Spleen (tissue), 13 donors: ENCODE measurements at places on chromosomes 4 and X. TPM values are rescaled to one million over a fixed set of nuclear protein-coding genes. Genes with fewer than 3 reads are reported as not detected.

Gene MUC7
- total RNA-seq: not detected

Gene GAGE12E
- not detected for total RNA-seq

Gene SLIT2
- 29.8 TPM for total RNA-seq

Gene SORBS2
- 86.8 TPM for total RNA-seq

Gene PCDH18
- total RNA-seq: 5.7 TPM

Gene FRAS1
- 2.9 TPM for total RNA-seq

Gene SPIN2A
- 0.51 TPM for total RNA-seq

DNA sequence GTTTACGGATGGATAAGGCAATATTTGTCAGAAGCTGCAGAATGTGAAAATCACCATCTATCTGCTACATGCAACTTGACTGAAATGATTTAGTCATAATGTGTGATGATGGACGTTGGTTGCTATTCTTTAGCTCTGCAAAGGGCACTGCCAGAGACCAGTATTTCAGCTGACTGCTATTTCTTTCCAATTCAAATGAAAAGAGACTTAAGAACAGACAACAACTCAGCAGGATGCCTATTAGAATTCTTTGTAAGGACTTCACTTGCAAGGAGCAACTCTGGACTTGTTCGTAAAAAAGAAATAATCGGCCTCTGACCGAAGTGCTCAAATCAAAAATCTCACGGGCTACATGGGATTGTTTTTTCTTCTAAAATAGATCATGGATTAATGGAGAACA is 262.7 kb downstream of the DHX15 start:
- no peaks in the 10 kb centered on the region for H3K4me1 ChIP-seq
- H3K4me3 ChIP-seq: no peak overlapping the region
- H3K27ac ChIP-seq: no peak overlapping the region
- no peak for DNase-seq
- no peaks in the 10 kb centered on the region for H3K36me3 ChIP-seq

GRCh38 chr4:722169-722725 is 16.6 kb downstream of the PCGF3 start:
- H3K27me3 ChIP-seq: no peaks in the 10 kb centered on the region
- H3K4me3 ChIP-seq: no peak overlapping the region
- no peak for DNase-seq
- H3K4me1 ChIP-seq: peaks cover 15% of the 10 kb centered on the region

GRCh38 chr4:13994016-13994415 is 366.5 kb upstream of the BOD1L1 start:
- no peaks in the 10 kb centered on the region for H3K36me3 ChIP-seq
- no peaks in the 10 kb centered on the region for H3K4me1 ChIP-seq
- H3K27me3 ChIP-seq: no peaks in the 10 kb centered on the region
- H3K27ac ChIP-seq: no peak overlapping the region
- H3K4me3 ChIP-seq: no peak overlapping the region

GRCh38 chrX:132146456-132146855 is 18.6 kb upstream of the FRMD7 start:
- H3K4me3 ChIP-seq: no peak overlapping the region
- DNase-seq: no peak
- no peaks in the 10 kb centered on the region for H3K27me3 ChIP-seq
- H3K4me1 ChIP-seq: no peaks in the 10 kb centered on the region
- no peaks in the 10 kb centered on the region for H3K36me3 ChIP-seq

- no peaks in the 10 kb centered on the region for H3K36me3 ChIP-seq
- peaks cover 58% of the 10 kb centered on the region for H3K27me3 ChIP-seq
- no peak overlapping the region for H3K27ac ChIP-seq
- no peak overlapping the region for H3K4me3 ChIP-seq
- DNase-seq: no peak
Measured at GRCh38 chr4:41258783-41259182, 2.1 kb downstream of the UCHL1 start.

GRCh38 chr4:145341381-145341780 is 140.3 kb upstream of the SMAD1 start:
- no peak for DNase-seq
- H3K4me3 ChIP-seq: no peak overlapping the region
- H3K4me1 ChIP-seq: no peaks in the 10 kb centered on the region
- no peaks in the 10 kb centered on the region for H3K27me3 ChIP-seq

- peak overlapping the region; percentile 73 for H3K4me3 ChIP-seq
- H3K36me3 ChIP-seq: no peaks in the 10 kb centered on the region
- H3K4me1 ChIP-seq: peaks cover 14% of the 10 kb centered on the region
- peaks cover 30% of the 10 kb centered on the region for H3K27me3 ChIP-seq
- H3K27ac ChIP-seq: peak overlapping the region; percentile 88
Measured at GRCh38 chr4:183097231-183098018, 1.6 kb upstream of the WWC2 start.

GRCh38 chrX:135432453-135432852 is 10.7 kb downstream of the SMIM10L2A start:
- no peaks in the 10 kb centered on the region for H3K36me3 ChIP-seq
- H3K27me3 ChIP-seq: no peaks in the 10 kb centered on the region
- H3K27ac ChIP-seq: no peak overlapping the region
- DNase-seq: no peak

GRCh38 chrX:63013549-63013948 is 337.6 kb downstream of the SPIN4 start:
- H3K4me3 ChIP-seq: no peak overlapping the region
- H3K36me3 ChIP-seq: no peaks in the 10 kb centered on the region
- DNase-seq: no peak
- H3K27me3 ChIP-seq: no peaks in the 10 kb centered on the region
- H3K27ac ChIP-seq: no peak overlapping the region

DNA sequence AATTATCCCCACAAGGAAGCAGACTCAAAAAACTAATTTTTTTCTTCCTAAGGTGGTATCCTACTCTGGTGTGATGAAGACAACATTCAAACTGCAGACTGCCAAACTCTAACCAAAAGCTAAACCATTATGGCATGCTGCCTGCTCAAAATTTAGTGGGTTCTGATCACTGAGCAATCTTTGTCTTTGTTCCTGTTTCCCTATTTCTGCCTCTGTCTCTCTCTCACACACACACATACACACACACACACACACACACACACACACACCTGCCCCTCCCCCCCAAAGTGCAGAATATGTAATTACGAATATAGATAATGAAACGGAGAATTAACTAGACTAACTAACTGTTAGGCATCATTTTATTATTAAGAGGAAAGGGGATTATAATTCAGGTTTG is 1278.6 kb downstream of the PCDH7 start:
- no peaks in the 10 kb centered on the region for H3K27me3 ChIP-seq
- H3K4me1 ChIP-seq: no peaks in the 10 kb centered on the region
- no peaks in the 10 kb centered on the region for H3K36me3 ChIP-seq
- H3K4me3 ChIP-seq: no peak overlapping the region
- H3K27ac ChIP-seq: no peak overlapping the region

DNA sequence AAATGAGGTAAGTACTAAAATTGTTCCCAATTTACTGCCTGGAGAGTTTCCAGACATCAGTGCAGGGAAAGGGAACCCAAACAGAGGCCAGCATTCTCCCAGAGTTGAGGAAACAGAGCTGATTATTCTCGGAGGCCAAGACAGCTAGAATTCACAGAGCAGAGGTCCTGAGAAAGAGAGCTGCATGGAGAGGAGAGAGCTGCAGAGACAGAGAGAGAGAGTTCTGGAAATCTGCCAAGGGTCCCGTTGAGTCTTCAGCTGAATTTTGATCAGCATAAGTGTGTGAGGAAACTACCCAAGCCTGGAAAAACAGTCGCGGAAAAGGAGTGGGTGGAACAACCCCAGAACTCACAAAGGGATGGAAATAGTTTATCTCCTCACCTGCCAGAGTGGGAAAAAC is 43.8 kb upstream of the GPR173 start:
- no peaks in the 10 kb centered on the region for H3K36me3 ChIP-seq
- H3K4me3 ChIP-seq: no peak overlapping the region
- H3K27ac ChIP-seq: no peak overlapping the region
- no peaks in the 10 kb centered on the region for H3K4me1 ChIP-seq
